ENCODE measurements at places on chromosomes 5 and 9. TPM values are rescaled to one million over a fixed set of nuclear protein-coding genes. Genes with fewer than 3 reads are reported as not detected.

DNA sequence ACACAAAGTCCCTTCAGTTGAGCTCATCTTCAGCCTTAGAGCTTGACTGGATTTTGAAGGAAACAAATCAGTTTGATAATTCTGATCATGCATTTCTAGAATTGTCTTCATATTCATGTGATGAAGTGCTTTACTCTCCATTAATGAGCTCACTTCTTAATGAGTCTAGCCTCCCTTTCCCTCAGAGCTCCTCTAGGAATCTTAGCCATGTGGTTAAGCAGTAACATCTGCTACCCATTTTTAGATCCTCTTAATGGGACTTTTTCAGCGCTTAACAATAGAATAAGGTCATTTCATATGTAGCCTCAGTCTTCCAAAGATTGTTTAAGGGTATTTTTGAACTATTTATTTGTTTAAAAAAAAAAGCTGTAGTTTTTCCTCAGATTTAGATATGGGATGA lies 36.9 kb upstream of the LURAP1L start:
- no peak for DNase-seq
- no peaks in the 10 kb centered on the region for H3K27me3 ChIP-seq
- no peak overlapping the region for H3K27ac ChIP-seq
- H3K4me3 ChIP-seq, result no peak overlapping the region

SPINK7 gene
- total RNA-seq, result not detected

DNA sequence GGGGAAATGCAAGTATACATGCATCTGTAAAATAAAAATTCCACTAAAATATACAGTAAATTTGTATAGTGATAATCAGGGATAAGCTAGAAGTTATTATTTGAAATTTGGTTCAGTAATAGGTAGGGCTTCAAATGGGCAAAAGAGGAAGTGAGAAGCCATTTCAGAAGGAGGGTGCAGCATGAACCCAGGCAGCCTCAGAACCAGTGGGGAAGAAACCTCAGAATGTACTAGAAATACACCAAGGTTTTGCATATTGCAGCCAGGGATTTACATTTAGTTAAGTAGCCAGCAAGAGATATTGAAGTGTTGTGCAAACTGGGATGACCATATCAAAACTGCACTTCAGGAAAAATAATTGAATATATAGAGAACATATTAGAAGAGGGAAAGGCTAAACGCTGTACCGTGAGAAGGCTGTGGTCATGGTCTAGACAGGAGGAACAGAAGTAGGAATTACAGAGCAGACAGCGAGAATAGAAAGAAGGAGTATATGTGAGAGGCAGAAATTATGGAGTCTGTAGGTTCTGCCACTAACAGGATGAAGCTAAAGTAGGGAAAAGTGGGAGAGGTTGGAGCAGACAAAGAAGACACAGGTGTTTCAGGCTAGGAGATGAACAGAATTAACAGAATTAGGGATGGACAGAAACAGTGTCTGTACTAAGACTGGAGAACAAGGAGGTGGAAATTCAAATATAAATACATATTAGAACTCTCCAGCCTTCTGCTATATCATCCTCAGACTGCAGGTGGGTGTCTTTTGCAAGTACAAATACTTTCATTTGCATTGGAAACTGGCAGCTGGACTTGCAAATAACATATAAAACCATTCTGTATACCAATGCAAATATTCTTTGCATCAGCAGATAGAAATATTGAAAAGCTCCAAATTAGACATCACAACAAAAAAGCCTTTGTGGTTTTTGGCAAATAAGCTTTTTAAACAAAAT lies 335.6 kb downstream of the ZNF608 start:
- H3K27me3 ChIP-seq, result no peaks in the 10 kb centered on the region
- no peak overlapping the region for H3K4me3 ChIP-seq
- no peak overlapping the region for H3K27ac ChIP-seq
- H3K36me3 ChIP-seq, result no peaks in the 10 kb centered on the region
- H3K4me1 ChIP-seq, result no peaks in the 10 kb centered on the region

CARTPT gene
- total RNA-seq, result 7.1 TPM

DNA sequence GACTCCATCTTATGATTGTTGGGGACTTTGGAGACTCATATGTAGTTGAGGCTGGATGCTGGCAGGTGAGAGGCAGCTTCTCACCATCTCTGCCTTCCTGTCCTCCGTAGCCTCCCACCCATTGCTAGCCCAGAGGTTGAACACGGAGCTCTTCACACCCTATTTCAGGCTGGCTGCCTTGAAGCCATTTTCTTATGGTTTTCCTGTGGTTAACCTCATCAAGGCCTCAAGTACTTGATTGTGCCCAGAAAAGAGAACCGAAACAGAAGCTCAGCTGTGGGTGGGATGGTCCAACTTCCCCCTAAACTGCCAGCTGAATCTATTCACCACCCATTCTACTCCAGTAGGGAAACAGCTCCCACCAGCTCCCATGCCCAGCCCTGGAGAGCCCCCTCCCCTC lies 102.9 kb downstream of the LIFR start:
- H3K27me3 ChIP-seq, result no peaks in the 10 kb centered on the region
- no peaks in the 10 kb centered on the region for H3K36me3 ChIP-seq
- no peak for DNase-seq
- no peaks in the 10 kb centered on the region for H3K4me1 ChIP-seq

SYK gene
- 16.6 TPM for total RNA-seq

DNA sequence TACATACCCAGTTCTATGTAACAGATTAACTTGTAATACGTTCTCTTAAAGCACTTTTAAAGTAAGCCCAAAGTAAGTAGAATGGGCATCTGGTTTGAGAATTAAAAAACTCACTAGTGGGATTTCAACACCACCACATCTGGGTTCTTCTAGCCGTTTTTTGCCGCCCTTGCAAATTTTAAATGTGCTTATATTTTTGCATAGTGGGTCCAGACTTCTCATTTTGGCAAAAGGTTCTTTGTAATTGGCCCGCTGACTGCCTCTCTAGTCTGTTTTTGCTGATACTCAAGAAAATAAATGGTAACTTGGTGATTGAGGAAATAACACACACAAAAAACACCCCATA lies 582 bp upstream of the FBXO4 start:
- H3K36me3 ChIP-seq, result peaks cover 15% of the 10 kb centered on the region
- no peaks in the 10 kb centered on the region for H3K27me3 ChIP-seq
- H3K4me3 ChIP-seq, result peak overlapping the region; percentile 75
- no peak for DNase-seq

DNA sequence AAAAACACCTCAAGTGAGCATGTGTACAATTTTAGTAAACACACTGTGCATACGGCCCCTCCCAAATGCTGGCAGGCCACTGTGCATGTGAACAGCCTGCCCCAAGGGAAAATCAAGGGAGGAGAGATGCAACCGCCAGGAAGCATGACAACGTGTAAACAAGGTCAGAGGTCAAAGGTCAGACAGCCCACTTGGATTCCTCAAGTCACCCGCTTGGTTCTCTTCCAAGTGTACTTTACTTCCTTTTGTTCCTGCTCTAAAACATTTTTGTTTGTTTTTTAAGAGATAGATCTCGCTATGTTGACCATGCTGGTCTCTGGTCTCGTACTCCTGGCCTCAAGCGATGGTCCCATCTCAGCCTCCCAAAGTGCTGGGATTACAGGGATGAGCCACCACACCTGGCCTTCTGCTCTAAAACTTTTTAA lies 126.7 kb upstream of the SHB start:
- no peaks in the 10 kb centered on the region for H3K4me1 ChIP-seq
- H3K27me3 ChIP-seq, result no peaks in the 10 kb centered on the region
- no peaks in the 10 kb centered on the region for H3K36me3 ChIP-seq

DNA sequence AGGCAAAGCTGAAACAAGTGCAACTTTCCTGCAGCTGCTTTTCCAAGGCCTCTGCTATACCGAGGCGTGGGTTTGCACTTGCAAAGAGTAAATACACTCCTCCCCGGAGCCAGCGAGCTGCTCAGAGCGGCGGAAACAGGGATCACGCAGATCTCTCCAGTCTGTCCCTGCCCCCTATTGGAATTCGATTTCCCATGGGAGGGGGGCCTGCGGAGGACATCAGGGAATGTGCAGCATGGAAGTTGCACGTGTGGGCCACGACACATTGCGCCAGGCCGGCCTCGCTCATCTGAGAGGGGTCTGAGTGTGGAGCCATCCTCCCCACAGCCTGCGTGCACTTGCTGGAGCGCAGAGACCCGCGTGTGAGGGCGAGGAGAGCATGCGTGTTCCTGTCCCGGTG lies 104.3 kb upstream of the PHYKPL start:
- no peak for DNase-seq
- peaks cover 7% of the 10 kb centered on the region for H3K4me1 ChIP-seq
- H3K4me3 ChIP-seq, result no peak overlapping the region
- peaks cover 14% of the 10 kb centered on the region for H3K27me3 ChIP-seq

DNA sequence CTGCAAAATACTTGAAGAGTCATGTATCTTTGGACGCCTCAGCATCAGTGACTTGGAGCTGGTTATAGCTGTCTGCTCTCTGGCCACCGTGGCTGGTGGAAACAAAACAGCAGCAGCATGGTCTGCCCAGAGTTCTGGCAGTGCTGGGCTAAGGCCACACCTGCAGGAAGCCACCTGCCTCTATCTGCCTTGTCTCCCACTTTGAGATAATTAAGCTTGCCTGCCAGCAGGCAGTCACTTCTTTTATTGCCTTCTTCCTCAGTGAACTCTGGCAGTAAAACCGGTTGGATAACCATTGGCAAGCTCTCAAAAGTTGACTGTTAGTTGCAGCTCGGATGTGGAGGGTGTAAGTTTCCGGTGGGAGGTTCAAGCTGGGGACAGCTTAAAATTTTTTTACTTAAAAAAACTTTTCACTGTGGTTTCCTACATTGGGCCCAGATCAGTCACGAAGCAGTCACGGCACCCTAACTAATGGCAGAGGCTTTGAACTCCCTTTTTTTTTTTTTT lies 4.9 kb downstream of the SMIM3 start:
- H3K4me1 ChIP-seq, result peaks cover 58% of the 10 kb centered on the region
- no peaks in the 10 kb centered on the region for H3K27me3 ChIP-seq
- peak overlapping the region; percentile 90 for H3K27ac ChIP-seq
- no peaks in the 10 kb centered on the region for H3K36me3 ChIP-seq
- DNase-seq, result no peak
- H3K4me3 ChIP-seq, result peak overlapping the region; percentile 25

DPYSL3 gene
- 381 TPM for total RNA-seq

DNA sequence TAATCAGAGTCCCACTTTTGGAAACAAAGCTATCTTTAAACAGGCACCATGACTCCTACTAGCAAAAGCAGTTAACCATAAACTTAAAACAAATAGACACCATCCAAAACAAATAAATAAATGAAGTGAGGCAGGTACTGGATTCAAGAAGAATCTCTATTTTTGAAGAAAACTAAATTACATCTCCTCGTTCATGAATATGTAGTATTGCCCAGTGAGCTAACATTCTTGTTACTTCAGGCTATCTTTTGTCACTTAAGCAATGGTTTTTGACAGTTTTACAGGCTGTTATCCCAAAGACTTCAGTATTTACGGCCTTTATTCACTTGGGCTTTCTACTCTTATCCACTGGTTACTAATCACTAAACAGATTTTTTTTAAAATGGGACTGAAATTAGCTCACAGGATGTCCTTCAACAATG lies 242.5 kb downstream of the MLLT3 start:
- no peaks in the 10 kb centered on the region for H3K27me3 ChIP-seq
- H3K4me3 ChIP-seq, result no peak overlapping the region
- no peak for DNase-seq

- H3K4me3 ChIP-seq, result no peak overlapping the region
- no peaks in the 10 kb centered on the region for H3K4me1 ChIP-seq
- H3K36me3 ChIP-seq, result no peaks in the 10 kb centered on the region
Measured at GRCh38 chr5:58211441-58211840, 248.4 kb downstream of the PLK2 start.

- peaks cover 3% of the 10 kb centered on the region for H3K4me1 ChIP-seq
- no peak for DNase-seq
- no peaks in the 10 kb centered on the region for H3K27me3 ChIP-seq
- no peak overlapping the region for H3K4me3 ChIP-seq
- no peak overlapping the region for H3K27ac ChIP-seq
- H3K36me3 ChIP-seq, result no peaks in the 10 kb centered on the region
Measured at GRCh38 chr5:135315386-135315785, 83.6 kb downstream of the MACROH2A1 start.

- no peaks in the 10 kb centered on the region for H3K36me3 ChIP-seq
- H3K27ac ChIP-seq, result no peak overlapping the region
- H3K27me3 ChIP-seq, result no peaks in the 10 kb centered on the region
- DNase-seq, result no peak
Measured at GRCh38 chr5:143495110-143495509, 91.6 kb upstream of the NR3C1 start.

- H3K27ac ChIP-seq, result no peak overlapping the region
- H3K27me3 ChIP-seq, result no peaks in the 10 kb centered on the region
- DNase-seq, result no peak
- peaks cover 6% of the 10 kb centered on the region for H3K4me1 ChIP-seq
- no peaks in the 10 kb centered on the region for H3K36me3 ChIP-seq
Measured at GRCh38 chr5:158952951-158953350, 146.8 kb downstream of the EBF1 start.

DNA sequence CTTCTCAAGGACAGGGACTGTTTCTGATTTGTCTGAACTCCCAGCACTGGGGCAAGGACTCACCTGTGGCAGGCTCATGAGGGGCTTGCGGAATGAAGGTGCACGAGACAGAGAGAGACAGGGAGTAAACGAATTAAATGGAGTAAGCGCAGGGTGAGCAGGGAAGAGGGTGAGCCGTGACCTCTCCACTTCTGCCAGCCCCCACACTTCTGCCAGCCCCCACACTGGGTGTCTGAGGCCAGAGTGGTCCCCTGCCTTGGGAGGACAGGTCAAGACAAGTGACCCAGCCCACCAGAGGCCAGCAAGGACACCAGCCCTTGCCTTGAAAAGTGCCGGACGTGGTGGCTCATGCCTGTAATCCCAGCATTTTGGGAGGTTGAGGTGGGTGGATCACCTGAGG lies 37.2 kb downstream of the DAB2IP start:
- no peak overlapping the region for H3K27ac ChIP-seq
- H3K36me3 ChIP-seq, result no peaks in the 10 kb centered on the region
- H3K4me1 ChIP-seq, result peaks cover 42% of the 10 kb centered on the region
- no peak for DNase-seq

DNA sequence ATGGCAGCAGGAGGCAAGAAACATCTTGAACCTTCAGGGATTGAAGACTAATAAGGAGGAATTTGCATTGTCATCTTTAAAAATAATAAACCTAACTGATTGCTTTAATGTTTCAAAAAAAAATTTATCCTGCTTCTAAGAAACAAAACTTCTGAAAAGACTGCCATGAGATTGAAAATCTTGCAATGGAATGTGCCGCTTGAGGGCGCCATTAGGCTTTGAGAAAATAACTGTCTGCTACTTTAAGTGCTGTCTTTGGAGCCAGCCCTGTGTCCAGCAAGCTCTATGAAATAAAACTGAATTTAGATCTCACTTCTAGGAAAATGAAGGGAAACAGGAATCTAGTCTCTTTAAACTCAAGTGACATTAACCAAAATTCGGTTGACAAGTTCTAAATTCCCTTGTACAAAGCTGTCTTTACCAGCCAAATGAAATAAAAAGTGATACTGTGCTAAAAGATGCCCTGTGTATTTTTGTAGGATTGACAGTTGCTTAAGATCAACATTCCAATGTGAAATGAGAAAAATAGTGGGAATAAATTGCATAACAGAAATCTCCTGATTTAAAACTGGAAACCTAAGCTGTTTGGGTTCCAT lies 79.4 kb downstream of the ESM1 start:
- H3K27me3 ChIP-seq, result no peaks in the 10 kb centered on the region
- DNase-seq, result peak; percentile 92
- H3K4me1 ChIP-seq, result no peaks in the 10 kb centered on the region
- no peak overlapping the region for H3K4me3 ChIP-seq
